NCI-H1048 (cell line): ENCODE measurements at places on chromosomes 5 and 9.

GRCh38 chr5:6711409-6712141 lies 1.7 kb upstream of the TENT4A start:
- DNase-seq, result no peak

DNA sequence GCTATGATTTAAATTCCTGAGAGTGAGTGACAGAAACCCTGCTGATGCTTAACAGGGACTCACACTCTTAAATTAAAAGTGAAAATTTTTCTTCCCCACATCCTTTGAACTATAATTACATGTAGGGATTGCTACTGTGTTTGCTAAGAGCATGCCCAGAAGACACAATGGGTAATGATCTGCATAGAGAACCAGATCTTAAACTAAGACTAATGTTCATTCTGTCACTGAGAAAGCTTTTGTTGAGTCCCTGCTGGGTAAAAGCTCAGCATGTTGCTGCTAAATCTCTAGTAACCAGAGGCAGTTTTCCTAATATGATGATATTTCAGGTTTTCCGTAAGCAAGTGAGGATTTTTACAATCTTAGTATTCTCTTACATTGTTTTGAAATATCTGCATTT lies 424.8 kb upstream of the SMC2 start:
- DNase-seq, result no peak

DNA sequence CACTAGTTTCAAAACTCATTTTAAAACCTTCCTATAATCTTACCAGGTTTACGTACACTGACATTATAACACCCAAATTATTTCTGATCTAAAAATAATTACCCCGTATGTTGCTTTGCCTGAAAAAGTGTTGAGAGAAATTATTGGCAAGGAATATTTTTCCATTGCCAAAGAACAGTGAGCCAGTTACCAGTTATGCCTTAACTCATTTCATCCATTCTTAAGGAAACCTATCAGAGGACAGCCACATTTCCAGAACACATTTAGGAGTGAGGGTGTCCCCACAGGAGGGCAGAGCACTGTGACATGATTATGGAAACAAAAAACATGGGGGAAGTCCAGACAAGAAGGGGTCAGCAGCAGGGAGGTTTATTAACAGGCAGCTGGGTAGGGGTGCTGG lies 52.2 kb downstream of the GABBR2 start:
- DNase-seq, result no peak

DNA sequence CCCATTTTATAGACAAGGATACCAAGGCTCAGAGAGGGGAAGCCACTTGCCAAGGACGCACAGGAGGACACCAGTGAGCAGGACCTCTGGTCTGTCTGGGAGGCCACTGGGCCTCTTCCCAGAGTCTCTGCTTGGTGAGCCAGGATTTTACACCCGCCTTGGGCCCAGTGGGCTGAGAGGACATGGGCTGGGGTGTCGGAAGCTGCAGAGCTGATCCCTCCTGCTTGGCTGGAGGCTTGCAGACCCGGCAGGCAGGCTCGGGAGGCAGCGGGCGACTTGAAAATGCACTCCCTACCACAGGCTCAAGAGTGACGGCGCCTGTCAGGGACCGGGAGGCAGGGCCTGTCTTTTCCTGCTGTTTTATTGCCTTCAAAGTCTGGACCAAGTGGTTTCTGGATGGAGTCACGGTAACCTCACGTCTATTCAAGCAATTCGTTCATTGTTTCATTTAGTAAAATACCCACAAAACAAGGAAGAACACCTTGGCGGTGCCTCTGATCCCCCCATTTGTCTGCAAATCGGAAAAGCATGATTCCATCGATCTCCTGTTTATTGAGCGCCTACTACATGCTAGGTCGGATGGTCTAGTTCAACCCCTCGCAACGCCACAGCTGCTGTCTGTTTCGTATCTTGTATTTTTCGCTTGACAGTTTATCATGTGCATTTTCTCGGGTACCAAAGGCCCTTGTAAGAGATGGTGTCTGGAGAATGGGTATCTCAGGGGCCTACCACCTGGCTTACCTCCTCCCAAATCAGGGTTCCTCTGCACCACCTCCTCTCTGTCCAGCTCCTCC lies 108.1 kb upstream of the IER5L start:
- no peak for DNase-seq

- no peak for DNase-seq
These were observed 45.1 kb downstream of the SMIM23 start for GRCh38 chr5:171830686-171831085.

- no peak for DNase-seq
These were observed 297.3 kb downstream of the NR3C1 start for GRCh38 chr5:143106174-143106573.

GRCh38 chr5:44695259-44695658 lies 113.5 kb upstream of the MRPS30 start:
- DNase-seq, result no peak

DNA sequence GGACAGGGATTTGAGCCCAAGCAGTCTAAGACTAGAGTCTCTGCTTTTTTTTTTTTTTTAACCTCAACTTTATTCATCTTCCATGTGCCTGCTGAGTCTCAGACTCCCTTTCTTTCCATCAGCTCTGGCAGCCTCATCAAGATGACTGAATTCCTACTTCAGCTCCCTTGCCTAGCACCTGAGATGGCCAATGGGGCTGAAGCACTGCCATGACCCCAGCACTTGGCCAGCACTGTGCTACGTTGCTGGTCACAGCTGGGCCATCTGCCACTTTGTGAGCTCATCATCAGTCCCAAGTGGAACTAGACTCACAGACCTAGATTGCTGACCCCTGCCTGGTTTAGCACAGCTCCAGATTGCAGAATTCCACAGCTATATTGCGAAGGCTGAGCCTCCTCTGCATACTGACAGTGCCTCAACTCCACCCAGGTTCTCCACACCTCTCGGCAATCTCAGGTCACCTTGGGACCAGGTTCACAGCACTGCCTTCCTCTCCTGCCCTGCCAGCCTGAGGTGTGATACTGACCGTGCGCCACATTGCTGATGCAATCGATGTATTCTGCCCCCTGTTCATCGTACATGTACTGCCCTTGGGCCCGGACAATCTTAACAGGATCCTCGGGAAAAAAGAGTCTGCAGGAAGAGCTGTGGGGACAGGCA lies 1.6 kb downstream of the PHYKPL start:
- no peak for DNase-seq

- DNase-seq, result no peak
These were observed 24.0 kb downstream of the NRG2 start for GRCh38 chr5:140018920-140019644.

GRCh38 chr5:170632985-170633234 lies 129.1 kb downstream of the KCNIP1 start:
- no peak for DNase-seq

DNA sequence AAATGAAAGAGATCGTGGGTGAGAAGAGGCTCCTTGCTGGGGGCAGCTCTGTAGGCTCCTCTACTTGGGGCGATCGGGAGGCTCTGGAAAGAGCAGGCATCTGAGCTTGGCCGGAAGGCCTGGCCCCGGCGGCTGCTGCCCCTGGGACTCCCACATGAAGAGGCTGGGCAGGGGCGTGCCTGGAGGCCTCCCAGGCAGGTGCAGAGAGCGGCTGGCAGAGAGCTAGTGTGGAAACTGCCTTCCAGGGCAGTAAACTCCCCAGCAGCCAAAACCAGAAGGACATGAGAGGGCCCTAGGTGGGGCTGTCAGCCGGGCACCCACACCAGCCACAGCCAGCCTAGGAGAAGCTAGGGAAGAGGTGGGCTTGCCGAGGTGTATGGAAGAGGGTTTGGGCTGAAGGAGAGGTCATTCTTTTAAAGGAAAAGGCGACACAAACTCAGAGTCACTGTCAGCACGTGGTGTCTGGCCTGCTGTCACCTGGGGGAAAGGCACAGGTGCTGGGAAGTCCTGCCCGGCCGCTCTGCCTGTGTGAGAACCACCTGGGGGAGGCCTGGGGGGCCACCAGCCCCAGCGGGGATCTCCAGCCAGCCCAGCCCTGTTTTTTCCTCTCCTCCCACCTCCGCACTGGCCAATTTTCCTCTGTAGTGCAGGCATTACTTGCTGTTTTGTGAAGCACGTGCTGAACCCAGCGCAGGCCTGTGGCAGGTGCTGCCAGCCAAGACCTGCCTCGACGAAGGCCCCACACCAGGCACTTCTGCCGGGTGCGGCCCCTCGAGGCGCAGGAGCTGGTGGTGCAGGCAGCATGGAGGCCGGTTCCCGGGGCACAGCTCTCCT lies 44.8 kb upstream of the EGFL7 start:
- no peak for DNase-seq

- no peak for DNase-seq
These were observed 73.6 kb downstream of the DOCK2 start for GRCh38 chr5:169710675-169711074.

DNA sequence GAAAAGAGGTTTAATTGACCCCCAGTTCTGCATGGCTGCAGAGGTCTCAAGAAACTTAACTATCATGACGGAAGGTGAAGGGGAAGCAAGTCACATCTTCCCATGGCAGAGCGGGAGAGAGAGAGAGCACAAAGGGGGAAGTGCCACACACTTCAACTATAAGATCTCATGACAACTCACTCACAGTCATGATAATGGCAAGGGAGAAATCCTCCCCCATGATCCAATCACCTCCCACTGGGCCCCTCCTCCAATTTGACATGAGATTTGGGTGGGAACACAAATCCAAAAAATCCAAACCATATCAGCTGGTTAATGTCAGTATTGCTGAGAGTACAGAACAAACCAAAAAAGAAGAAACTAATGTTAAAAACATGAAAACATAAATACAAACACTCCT lies 120.2 kb downstream of the STARD4 start:
- no peak for DNase-seq
